ENCODE measurements at places on chromosomes 7 and 10. TPM values are rescaled to one million over a fixed set of nuclear protein-coding genes. Genes with fewer than 3 reads are reported as not detected.

DNA sequence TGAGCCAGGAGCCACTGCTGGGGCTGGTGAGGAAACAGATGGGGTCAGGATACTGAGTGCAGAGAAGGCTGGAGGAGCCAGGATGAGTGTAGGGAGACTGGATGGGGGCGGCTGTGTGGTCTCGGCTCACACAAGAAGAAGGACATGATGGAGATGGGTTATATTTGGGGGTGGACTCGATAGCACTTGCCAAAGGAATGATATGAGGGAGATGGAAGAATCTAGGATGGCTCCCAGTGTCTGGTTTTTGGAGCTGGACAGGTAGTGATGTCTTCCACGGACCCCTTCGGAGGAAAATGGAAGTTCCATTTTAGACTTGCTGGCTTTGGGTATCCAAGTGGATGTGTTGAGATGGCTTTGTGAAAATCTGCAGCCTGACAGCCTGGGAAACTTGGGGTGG, 83.9 kb downstream of the CDH23 start:
- H3K27ac ChIP-seq, result no peak overlapping the region
- no peaks in the 10 kb centered on the region for H3K4me1 ChIP-seq
- H3K4me3 ChIP-seq, result no peak overlapping the region

DNA sequence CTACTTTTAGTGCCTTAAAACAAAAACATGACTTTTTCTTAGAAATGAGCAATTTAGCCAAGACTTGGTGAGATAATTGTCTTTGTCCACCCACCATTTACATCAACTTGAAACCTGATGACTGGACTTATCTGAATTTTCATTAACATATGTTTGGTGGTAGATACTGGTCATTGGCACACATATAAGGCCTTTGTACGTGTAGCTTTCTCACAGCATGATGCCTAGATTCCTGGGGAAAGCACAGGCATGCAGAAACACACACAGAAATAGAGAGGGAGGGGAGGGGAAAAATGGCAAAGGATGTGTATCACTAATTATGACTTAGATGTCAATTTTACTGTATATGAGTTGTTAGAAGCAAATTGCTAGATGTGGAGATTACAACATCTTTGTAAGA, 488.4 kb downstream of the NXPH1 start:
- no peak overlapping the region for H3K27ac ChIP-seq
- H3K27me3 ChIP-seq, result no peaks in the 10 kb centered on the region
- H3K4me3 ChIP-seq, result no peak overlapping the region
- H3K4me1 ChIP-seq, result no peaks in the 10 kb centered on the region
- H3K36me3 ChIP-seq, result no peaks in the 10 kb centered on the region
- no peak for DNase-seq

DNA sequence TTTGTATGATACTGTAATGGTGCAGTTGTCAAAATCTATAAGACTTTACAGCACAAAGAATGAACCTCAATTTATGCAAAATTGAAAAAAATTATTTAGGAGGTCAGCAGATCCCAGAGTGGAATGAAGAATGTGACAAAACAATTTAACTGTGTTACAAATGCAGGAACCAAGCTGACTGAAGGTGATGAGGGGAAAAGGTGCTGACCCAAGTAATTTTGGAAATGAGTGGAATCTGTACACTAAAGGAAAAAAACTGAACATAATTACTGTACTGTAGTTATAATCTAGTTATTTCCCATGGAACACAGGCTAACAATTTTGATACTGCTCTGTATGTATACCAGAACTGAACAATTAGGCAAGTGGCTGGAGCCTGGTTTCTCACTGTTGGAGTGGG, 31.2 kb upstream of the ZCCHC24 start:
- H3K27ac ChIP-seq, result no peak overlapping the region
- peaks cover 36% of the 10 kb centered on the region for H3K4me1 ChIP-seq
- no peaks in the 10 kb centered on the region for H3K36me3 ChIP-seq
- no peak overlapping the region for H3K4me3 ChIP-seq
- no peaks in the 10 kb centered on the region for H3K27me3 ChIP-seq

DNA sequence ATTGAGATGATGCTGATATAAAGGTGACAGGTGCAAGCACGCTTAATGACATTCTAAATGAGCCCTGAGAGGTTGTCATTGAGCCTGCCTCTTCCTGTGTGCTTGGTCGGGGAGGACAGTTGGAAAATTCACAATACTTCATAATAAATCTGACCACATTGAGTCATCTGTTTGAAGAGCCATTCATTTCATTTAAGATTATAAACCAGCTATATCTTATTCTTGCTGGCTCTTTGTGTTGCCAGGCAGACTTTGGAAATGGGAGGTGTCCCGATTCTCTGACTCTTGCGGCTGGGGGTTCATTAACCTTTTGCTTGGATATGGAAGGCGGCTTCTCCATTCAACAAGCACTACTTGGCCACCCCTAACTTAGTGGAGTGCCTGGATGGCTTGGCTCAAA, 198.2 kb downstream of the FANK1 start:
- H3K36me3 ChIP-seq, result peaks cover 12% of the 10 kb centered on the region
- H3K27ac ChIP-seq, result no peak overlapping the region
- DNase-seq, result no peak
- H3K27me3 ChIP-seq, result no peaks in the 10 kb centered on the region
- H3K4me1 ChIP-seq, result peaks cover 30% of the 10 kb centered on the region

DNA sequence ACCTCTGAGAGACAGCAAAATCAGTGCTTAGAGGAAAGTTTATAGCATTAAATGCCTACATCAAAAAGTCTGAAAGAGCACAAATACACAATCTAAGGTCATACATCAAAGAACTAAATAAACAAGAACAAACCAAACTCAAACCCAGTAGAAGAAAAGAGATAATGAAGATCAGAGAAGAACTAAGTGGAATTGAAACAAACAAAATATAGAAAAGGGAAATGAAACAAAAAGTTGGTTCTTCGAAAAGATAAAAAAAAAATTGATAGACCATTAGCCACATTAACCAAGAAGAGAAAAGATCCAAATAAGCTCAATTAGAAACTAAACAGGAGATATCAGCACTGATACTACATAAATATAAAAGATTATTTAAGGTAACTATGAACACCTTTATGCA, 280.0 kb upstream of the NRG3 start:
- no peak overlapping the region for H3K4me3 ChIP-seq
- H3K27me3 ChIP-seq, result peaks cover 5% of the 10 kb centered on the region
- peaks cover 9% of the 10 kb centered on the region for H3K4me1 ChIP-seq
- no peak for DNase-seq
- H3K36me3 ChIP-seq, result no peaks in the 10 kb centered on the region

DNA sequence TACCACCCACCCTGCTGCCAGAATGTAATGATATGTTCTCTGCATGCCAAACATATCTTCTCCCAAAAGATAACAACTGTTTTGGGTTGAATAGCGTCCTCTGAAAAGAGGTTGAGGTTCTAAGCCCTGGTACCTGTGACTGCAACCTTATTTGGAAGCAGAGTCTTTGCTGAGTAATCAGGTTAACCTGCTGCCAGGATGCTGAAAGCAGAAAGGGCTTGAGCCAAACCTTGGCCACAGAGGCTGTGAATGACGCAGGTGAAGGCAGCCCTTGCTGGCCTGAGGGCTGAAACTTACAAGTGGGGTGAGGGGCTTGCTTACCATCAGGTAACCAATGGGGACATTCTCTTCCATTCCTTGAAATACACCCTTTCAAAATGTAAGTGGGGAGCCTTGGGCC, 151.8 kb upstream of the RHEB start:
- H3K36me3 ChIP-seq, result no peaks in the 10 kb centered on the region
- no peak overlapping the region for H3K4me3 ChIP-seq
- H3K4me1 ChIP-seq, result no peaks in the 10 kb centered on the region
- DNase-seq, result no peak
- H3K27me3 ChIP-seq, result no peaks in the 10 kb centered on the region

DNA sequence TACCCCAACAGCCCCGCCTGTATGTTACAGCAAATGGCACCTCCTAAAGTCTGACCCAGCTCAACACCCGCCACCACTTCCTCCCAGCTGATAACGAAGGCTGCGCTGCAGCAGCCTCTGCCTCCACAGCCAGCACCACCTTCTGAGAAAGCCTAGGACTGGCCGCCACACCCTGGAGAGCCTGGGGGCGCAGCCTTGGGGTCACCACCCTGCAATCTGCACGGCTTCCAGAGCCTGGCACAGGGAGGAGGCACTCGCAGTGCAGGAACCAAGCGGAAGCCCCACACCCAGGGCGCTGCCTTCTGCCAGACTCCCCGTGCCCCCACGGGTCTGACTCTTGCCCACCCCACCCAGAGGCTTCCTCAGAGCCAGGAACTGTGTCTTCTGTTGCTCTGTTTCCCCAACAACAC, 112.5 kb downstream of the MAD1L1 start:
- no peak for DNase-seq
- peaks cover 16% of the 10 kb centered on the region for H3K4me1 ChIP-seq

DNA sequence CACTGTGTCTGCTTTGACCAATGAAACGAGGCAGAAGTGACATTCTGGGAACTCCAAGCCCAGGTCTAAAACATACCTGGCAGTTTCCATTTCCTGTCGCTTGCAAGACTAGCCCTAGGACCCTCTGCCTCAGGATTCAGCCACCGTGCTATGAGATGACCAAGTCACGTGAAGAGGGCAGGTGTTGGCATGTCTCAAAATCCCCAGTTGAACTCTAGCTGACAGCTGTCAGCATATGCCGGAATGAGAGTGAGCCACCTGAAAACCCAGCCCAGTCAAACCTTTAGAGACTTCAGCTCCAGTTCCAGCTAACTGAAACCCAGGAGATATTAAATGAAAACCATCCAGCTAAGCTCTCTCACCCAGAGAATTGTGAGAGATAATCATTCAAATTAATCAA, 89.9 kb upstream of the PPP1R3A start:
- H3K27me3 ChIP-seq, result no peaks in the 10 kb centered on the region
- no peak overlapping the region for H3K27ac ChIP-seq
- H3K36me3 ChIP-seq, result peaks cover 7% of the 10 kb centered on the region
- H3K4me3 ChIP-seq, result no peak overlapping the region
- no peak for DNase-seq

GRCh38 chr7:143327903-143328302, 12.0 kb downstream of the CLCN1 start:
- DNase-seq, result no peak
- H3K36me3 ChIP-seq, result no peaks in the 10 kb centered on the region
- H3K27me3 ChIP-seq, result no peaks in the 10 kb centered on the region
- no peak overlapping the region for H3K4me3 ChIP-seq
- H3K27ac ChIP-seq, result no peak overlapping the region
- H3K4me1 ChIP-seq, result peaks cover 23% of the 10 kb centered on the region

DNA sequence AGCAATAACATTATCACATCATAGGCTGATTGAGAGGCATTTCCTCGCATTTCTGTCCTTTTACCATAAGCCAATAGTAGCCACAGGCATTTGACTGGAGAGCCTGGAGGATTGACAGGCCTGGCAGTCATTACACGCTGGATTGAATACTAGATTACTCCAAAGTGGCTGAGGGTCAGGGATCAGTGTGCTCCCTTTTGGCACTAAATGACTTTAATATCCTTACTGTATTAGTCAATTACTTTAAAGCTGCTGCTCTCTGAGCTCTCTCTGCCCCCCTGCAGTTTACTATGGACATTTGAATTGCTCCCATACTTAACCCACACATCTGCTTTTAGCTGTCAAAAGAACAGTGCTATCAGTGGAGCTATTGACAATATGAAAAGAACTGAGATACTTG, 302.0 kb downstream of the TFEC start:
- no peak overlapping the region for H3K4me3 ChIP-seq
- H3K27me3 ChIP-seq, result no peaks in the 10 kb centered on the region
- no peak for DNase-seq
- H3K4me1 ChIP-seq, result peaks cover 14% of the 10 kb centered on the region
- H3K27ac ChIP-seq, result no peak overlapping the region

GRCh38 chr10:28833313-28833712, 156.0 kb downstream of the BAMBI start:
- H3K4me1 ChIP-seq, result peaks cover 8% of the 10 kb centered on the region
- H3K27me3 ChIP-seq, result no peaks in the 10 kb centered on the region
- H3K36me3 ChIP-seq, result no peaks in the 10 kb centered on the region
- no peak for DNase-seq
- no peak overlapping the region for H3K27ac ChIP-seq
- H3K4me3 ChIP-seq, result no peak overlapping the region

DNA sequence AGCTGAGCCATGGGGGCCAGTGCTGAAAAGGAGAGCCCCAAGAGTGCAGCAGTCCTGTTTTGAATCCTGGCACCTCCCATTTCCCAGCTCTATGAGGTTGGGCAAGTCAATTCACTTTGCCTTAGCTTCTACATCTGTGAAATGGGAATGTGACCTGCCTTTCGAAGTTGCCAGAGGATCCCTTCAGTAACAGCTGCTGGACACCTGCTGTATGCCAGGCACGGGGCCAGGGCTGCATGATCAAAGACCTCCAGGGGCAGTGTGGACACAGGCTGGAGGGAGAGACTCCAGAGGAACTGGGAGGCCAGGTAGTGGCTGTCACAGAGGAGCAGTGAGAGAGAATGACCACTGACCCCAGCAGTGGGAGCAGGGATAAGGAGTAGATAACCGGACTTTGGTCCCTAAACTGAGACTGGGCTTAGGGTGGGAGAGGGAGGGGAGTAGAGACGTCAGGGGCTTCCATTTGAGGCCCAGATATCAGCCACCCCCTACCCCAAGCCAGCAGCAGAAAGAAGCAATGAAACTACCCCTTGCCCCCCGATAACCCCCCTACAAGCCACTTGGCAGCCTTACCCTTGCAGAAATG, 45.2 kb downstream of the SRRM3 start:
- no peak overlapping the region for H3K4me3 ChIP-seq
- no peaks in the 10 kb centered on the region for H3K4me1 ChIP-seq
- no peak for DNase-seq
- no peak overlapping the region for H3K27ac ChIP-seq

GRCh38 chr7:33903791-33904680, 1.3 kb upstream of the BMPER start:
- peak overlapping the region; percentile 82 for H3K4me3 ChIP-seq
- H3K27ac ChIP-seq, result no peak overlapping the region
- DNase-seq, result no peak
- H3K27me3 ChIP-seq, result peaks cover 42% of the 10 kb centered on the region
- H3K4me1 ChIP-seq, result peaks cover 12% of the 10 kb centered on the region

DNA sequence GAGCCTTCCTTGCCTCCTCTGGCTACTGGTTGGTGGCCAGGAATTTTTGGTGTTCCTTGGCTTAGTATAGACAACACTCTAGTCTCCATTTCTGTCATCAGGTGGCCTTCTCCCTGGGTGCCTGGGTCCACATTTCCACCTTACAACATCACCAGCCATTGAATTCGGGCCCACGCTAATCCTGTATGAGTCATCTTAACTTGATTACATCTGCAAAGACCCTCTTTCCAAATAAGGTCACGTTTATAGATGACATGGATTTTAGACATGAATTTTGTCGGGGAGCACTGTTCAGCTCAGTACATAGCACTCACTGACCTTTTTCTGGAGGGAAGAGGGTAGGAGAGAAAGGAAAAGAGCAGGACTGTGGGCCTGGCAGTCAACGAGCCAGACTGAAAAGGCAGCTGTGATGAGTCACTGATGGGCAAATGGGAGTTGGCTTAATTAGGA, 39.4 kb downstream of the MMRN2 start:
- no peak for DNase-seq
- no peaks in the 10 kb centered on the region for H3K4me1 ChIP-seq
- no peak overlapping the region for H3K4me3 ChIP-seq
- H3K27ac ChIP-seq, result no peak overlapping the region
- peaks cover 53% of the 10 kb centered on the region for H3K36me3 ChIP-seq

- peaks cover 1% of the 10 kb centered on the region for H3K27me3 ChIP-seq
- DNase-seq, result no peak
- no peaks in the 10 kb centered on the region for H3K36me3 ChIP-seq
- H3K27ac ChIP-seq, result no peak overlapping the region
These were observed 143.3 kb upstream of the PLPP4 start for GRCh38 chr10:120313715-120314114.

The ANKRD22 gene
- total RNA-seq, result not detected

The EEPD1 gene
- total RNA-seq, result 1.3 TPM

The PAX4 gene
- total RNA-seq, result not detected

The BPGM gene
- total RNA-seq, result 13.3 TPM

The CEP55 gene
- 9.5 TPM for total RNA-seq

The CPED1 gene
- 3.4 TPM for total RNA-seq

The TUBB8 gene
- total RNA-seq, result not detected

All from osteocyte (in vitro differentiated cells).